ENCODE measurements at places on chromosomes 3 and 15. TPM values are rescaled to one million over a fixed set of nuclear protein-coding genes. Genes with fewer than 3 reads are reported as not detected.

Gene SMAD6
- total RNA-seq = 25.6 TPM

Gene FBXO40
- not detected for total RNA-seq

Gene CPNE9
- total RNA-seq = not detected

Gene ITPKA
- total RNA-seq = 0.66 TPM

Data from endothelial cell of coronary artery (primary cell).